Thoracic aorta (tissue), 2 donors: ENCODE measurements at places on chromosomes 2 and 18.

- no peak for DNase-seq
These were observed 65.8 kb upstream of the RIOK3 start for GRCh38 chr18:23387265-23387664.

- no peak for DNase-seq
These were observed 218.4 kb upstream of the VRK2 start for GRCh38 chr2:57828221-57828620.

DNA sequence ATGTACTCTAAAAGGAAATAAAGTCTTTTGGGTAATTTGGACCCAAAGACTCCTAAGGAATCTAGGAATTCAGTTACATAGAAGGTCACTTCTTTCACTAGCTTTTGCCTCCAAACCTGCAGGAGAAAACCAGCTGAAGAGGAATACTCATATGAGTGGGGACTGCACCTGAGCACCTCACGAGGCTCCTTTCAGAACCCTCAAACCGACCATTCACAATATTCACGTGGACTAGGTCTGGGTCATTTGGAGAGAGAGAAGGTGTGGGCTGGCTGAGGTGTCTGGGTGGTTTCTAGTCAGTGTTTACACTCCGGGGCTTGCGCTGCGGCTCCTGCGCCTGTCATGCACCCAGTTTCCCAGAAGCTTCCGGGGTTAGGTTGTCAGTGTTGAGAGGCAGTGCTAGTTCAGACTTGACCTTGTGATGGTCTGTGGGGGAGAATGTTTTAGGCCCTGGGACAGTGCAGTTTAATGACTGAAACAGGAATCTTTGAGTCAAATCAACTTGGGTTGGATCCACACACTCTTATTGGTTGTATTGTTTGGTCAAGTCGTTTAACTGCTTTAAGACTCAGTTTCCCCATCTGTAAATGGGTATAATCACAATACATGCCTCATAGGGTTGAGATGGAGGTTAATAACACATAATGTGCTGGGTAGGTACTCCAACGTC is 78.4 kb downstream of the LIMS1 start:
- no peak for DNase-seq

DNA sequence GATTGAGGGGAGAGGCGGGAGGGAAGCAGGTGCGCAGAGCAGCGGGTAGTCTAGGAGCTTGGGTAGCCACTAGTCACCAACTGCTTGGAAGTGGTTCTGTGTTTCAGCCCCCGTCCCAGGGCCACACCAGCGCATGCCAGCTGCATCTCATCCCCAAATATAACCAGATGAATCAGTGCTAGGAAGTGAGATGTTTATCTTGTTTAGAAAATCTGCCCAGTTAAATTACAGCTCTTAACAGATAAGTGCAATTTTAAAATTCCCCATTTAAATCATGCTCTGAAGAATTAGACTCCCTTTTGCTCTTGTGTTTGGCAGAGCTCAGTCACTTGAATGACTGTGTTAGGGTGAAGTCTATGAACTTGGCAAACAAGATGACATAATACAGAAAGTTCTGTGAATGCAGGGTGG is 193.8 kb downstream of the SEPTIN10 start:
- DNase-seq = no peak

DNA sequence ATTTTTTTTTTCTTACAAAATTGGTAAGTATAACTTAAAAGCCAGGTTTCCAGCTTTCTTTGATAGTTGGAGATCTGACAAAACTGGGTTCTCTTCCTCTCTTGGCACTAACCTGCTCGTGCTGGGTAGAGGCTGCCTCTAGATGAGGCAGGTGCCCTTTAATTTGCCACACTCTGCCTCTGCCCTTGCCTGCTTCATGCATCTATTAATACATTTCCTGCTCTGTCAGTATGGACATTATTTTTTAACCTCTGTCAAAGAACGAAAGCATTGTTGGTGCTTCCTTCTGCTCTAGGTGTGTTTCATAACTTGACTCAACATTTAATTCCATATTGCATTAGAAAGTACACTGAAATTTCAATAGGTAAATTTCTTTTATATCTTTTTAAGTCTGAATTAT is 490.7 kb upstream of the ZEB2 start:
- DNase-seq = no peak

DNA sequence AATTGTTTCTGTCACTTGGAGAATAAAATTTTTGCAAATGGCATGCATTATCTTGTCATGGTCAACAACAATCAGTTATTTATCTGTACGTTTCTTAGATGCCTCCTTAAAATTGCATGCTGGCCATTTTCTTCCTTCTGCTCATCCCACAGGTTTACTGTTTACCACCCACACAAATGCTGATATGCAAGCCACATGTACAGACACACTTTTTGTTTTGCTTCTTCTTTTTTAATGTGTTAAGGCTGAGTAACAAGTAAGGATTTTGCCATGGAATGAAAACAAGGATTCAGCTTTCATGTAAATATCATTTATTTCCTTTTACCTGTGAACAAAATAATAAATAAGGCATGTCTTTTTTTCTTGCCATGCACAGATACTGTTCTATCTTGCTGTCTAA is 1077.1 kb upstream of the ZEB2 start:
- DNase-seq = no peak

GRCh38 chr2:10389573-10389972 is 58.6 kb downstream of the ODC1 start:
- DNase-seq = no peak

DNA sequence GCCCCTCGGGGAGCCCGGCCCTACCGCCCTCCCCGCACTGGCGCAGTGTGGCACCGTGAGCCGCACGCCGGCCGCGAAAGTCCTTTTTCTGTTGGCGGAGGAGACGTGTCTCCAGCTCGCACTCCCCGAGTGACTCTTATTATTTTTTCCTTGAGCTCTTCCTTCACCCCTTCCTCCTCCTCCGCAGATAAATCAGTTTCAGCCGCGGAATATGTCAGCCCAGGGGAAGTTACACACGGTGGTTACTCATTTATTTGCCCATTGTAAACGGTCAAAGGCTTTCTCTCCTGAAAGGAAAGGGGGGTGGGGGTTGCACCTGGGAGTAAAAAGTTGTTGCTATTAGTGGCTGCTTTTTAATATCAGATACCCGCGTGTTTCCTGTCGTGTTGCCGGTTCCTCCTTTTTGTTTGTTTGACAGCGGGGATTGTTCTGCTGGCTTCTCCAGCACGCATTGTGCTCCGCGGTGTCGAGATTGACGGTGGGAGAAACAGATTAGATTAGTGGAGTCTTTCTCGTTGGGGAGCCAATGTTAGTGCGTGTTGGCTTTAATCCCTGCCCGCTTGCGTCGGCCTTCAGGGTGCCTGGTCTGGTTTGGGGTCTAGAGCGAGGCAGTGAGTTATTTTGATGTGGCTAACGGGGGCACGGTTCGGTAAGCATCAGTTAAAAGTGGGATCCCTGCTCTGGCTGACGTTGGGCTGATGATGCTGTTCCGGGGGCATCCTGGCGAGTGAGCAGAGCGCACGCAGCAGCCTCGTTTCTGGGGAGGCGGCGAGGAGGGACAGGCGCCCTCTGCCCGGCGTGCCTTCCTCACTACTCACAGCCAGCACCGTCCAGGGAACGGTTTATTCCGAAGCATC is 1.6 kb downstream of the CRIM1 start:
- no peak for DNase-seq

GRCh38 chr18:25112821-25113434 is 239.0 kb downstream of the ZNF521 start:
- no peak for DNase-seq

- no peak for DNase-seq
These were observed 9.3 kb downstream of the MAP4K4 start for GRCh38 chr2:101706819-101707177.

DNA sequence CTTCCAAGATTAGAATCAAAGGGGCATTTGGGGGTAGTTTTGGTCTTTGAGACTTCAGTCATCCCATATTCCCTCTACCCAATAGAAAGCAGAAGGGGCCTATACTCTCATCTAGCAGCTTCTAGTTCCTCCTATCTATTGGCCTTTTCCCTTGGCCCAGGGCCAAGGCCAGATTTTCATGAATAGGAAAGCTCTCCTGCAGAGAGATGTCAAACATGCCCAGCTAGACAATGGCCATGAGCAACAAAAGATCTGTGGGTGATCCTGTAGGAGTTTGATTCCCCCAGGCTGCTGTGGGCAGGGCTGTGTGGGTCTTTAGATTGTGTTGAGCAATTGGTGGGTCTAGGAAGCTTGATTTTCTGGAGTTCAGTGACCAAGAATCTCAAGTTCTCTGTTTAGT is 2.9 kb upstream of the ADCYAP1 start:
- no peak for DNase-seq

GRCh38 chr2:41061356-41061755 is 609.5 kb upstream of the SLC8A1 start:
- no peak for DNase-seq

DNA sequence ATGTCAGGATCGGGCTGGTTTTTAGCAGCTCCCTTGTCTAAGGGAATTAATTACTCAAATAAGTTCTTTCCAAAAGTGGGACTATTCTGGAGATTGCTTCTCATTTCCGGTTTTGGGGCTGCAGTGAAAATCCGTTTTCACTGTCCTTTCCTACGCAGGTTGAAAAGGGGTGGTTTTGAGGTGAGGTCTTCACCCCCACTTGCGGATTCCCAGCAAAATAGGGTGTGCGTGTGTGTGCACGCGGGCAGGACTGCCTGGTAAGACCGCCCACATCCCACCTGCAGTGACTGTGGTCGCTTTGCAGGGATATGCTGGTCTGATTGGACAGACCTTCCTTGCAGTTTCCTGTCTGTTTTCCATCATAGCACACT is 472 bp upstream of the PLEKHM3 start:
- no peak for DNase-seq

GRCh38 chr2:160388464-160389263 is 104.9 kb downstream of the RBMS1 start:
- no peak for DNase-seq

DNA sequence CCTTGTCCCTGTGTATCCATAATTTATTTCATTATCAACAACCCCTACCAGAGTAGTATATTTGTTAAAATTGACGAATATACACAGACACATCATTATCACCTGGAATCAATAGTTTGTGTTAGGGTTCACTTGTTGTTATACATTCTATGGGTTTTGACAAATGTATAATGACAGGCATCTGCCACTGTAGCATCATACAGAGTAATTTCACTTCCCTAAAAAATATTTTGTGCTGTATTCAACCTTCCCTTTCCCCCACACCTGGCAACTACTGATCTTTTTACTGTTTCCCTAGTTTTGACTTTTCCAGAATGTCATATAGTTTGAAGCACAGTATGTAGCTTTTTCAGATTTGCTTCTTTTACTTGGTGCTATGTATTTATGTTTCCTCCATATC is 132.0 kb downstream of the ZNF804A start:
- no peak for DNase-seq

DNA sequence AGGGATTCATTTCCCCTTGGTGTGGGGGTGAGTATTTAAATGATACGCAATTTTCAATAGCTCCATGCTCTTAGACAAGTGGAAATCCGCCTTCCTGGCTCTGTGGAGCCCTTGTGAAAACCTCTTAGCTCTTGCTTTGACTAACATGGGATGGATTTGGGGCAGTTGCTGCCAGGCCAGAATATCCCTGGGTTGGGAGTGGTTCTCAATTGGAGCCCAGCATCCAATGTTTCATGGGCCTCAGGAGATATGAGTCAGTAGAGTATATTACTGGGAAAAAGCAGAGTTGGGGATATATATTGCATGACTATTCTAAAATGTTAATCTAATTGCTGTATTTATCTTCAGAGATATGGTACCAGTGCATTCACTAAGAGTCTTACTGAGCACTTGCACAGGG is 104.4 kb upstream of the IL1R2 start:
- no peak for DNase-seq

GRCh38 chr2:66228128-66228547 is 206.8 kb upstream of the MEIS1 start:
- DNase-seq = no peak
